ENCODE measurements at places on chromosomes 6 and 20. TPM values are rescaled to one million over a fixed set of nuclear protein-coding genes. Genes with fewer than 3 reads are reported as not detected.

DNA sequence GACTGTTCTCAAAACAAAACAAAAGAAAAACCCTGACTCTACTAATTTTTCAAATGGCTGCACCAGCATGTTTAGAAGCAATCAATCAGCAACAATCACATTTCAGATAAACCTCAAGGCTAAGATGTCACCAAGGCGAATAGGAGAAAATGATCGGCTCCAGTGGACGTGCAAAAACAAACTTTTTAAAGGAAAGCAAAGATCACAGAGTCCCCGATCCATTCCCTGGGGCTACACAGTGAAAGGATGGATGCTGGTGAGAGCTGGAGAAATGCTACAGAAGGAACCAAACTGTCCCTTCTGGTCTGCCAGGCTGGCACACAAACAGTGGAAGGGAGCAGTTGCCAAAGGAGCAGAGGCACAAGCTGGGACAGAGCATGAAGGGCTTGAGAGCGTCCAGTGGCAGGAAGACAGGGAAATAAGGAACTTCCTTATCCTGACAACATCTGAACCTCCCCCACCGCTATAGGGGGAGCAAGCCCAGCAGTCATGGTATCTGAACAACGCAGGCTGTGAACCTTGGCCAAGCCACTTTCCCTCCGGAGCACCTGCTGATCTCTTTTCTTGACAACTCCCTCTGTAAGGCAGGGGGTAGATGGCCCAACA lies 73.7 kb upstream of the HIVEP1 start:
- DNase-seq: no peak

Gene EYA2
- not detected for total RNA-seq

- DNase-seq: no peak
These were observed 3.8 kb upstream of the RANBP9 start for GRCh38 chr6:13715444-13715883.

GRCh38 chr6:136344420-136344819 lies 54.8 kb upstream of the BCLAF1 start:
- DNase-seq: no peak

- DNase-seq: no peak
These were observed 22.2 kb downstream of the RNASET2 start for GRCh38 chr6:166934174-166934573.

GRCh38 chr6:108118359-108118724 lies 43.8 kb upstream of the OSTM1 start:
- DNase-seq: no peak

GRCh38 chr20:19943061-19943521 lies 74.1 kb upstream of the NAA20 start:
- DNase-seq: no peak

- no peak for DNase-seq
These were observed 186.1 kb downstream of the ADAT2 start for GRCh38 chr6:143264379-143264778.

DNA sequence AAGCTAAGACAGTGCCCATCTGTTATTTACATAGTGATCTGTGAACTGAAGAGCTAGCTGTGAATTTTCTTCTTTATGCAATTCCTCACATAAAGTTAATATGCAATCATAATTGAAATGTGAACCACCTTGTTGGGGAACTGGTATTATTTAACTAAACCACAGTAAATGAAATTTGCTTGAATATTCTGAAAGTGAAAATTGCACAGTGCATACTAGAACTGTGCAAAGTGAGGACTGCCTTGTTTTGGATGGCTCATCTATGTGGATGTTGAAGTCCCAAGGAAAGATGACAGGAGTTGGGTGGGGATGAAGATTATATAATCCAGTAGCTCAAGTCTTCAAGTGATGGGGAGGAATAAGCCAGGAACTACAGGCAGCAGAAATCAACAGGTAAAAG lies 5.7 kb upstream of the PHF10 start:
- no peak for DNase-seq

DNA sequence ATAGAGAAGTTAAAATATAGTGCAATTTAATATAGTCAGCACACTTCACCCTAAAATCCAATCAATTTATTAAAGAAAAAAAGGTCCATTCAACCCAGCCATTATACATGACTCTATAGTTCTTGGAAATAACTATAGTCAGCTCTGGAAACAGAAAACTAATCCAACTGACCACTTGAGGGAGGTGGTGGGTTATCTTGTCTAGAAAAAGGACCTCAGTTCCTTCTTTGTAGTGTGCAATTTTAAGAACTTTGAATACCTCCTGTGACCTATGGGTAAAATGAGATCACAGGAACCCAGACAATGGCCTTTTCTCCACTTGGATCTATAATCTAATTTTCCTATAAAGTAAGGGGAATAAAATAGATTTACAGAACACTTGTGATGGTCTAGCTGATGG lies 163.6 kb upstream of the CENPW start:
- no peak for DNase-seq

GRCh38 chr6:2770171-2770570 lies 5.0 kb downstream of the WRNIP1 start:
- peak; percentile 34 for DNase-seq

Gene ULBP2
- not detected for total RNA-seq
